ENCODE measurements at places on chromosomes 13 and 19.

GRCh38 chr13:93173654-93174053, 53.0 kb upstream of the GPC6 start:
- no peak for DNase-seq

GRCh38 chr13:73849292-73849691, 284.9 kb downstream of the KLF12 start:
- no peak for DNase-seq

GRCh38 chr19:28324275-28325060, 888.5 kb downstream of the UQCRFS1 start:
- no peak for DNase-seq

DNA sequence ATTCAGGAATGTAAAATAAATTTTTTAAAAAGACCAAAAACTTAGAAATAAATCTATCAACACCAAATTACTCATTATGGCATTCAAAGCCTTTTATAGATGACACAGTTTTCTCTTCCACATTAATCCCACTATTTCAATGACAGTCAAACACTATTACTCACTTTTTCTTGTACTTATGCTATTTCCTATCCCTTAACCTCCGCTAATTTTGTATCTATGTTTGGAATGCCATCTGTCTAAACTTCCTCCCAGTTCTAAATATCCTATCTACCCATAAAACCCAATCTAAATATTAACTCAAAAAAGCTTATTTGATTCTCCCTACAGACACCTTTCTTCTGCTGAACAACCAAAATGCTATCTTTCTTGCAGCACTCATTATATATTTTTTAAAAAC, 203.5 kb downstream of the ENOX1 start:
- DNase-seq = no peak

- DNase-seq = no peak
Measured at GRCh38 chr19:33811736-33812387, 15.2 kb downstream of the KCTD15 start.

GRCh38 chr13:66659286-66659685, 570.9 kb downstream of the PCDH9 start:
- DNase-seq = no peak

DNA sequence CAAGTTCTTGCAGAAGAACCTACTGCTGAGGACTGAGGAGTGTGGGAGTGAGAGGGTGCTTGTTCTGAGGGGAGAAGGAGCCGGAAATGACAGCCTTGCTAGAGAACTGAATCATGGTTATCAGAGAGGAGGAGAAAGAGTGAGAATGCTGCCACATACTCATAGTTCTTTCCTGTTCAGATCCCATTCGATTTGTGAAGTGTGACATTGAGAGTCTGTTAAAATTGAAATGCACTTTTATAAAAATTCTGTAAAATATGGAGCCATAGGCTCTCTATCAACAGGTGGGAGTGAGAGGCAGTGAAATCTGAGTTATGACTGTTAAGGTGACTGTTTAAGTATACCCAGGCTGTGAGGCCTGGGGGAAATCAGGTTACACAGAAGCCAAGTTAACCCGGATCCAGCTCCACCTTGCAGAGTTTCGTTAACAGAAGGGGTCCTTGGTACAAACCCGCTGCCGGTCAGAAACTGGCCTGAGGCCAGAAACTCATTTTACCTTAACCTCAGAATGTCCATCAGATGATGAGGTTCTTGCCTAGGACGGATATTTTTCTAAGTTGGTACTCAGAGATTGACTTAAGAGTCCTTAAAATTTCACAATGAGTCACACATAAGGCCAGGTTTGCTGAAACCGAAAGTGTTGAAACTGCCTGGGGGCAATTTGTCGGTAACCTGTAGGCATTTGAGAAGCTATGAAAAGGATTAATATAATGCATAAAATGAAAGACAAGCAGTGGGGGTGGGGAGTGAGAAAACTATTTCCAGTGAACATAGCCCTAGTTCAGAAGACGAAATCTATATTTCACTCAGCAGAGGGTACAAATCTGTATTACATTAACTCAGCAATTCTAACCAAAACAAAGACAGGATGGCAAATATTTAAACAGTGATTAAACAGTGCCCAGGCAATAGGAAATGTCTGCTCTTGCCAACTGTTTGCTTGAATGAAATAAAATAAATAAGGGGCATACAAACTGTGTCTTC, 350.5 kb downstream of the KCNRG start:
- DNase-seq = no peak

GRCh38 chr19:53365899-53366493, 491 bp downstream of the ZNF525 start:
- DNase-seq = no peak

DNA sequence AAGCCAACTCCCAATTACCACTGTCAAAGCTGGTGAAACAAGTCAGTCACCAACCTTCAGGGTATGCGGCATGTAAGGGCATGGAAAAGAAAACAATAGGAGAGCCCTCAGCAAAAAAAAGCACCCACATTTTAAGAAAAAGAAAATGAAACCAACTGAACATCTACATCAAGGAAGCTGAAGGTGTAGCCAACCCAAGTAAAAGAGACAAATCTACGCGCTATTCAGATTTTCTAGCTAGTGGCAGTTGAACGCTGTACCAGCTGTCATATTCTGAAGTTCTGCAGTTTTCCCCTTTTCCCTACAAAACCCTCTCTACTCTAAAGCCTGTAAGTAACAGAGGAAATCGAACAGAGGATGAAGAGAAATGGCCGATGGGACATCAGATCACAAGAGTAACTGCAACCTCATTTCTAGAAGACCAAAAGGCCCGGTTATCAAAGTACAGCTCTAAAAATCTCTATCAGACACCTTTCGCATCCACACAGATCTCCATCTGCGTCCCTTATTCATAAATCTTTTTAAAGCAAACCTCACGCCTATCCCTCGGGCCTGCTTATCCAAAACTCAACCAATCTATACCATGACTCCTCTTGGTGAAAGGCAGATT, 1.4 kb downstream of the MYCBP2 start:
- DNase-seq = no peak

- DNase-seq = no peak
Measured at GRCh38 chr19:4523306-4524110, 5.2 kb upstream of the PLIN4 start.

Measured in SW 1271 (cell line).